Stimulated activated CD4-positive, alpha-beta T cell treated with anti-CD3 and anti-CD28 coated beads, Interleukin-1b, Interleukin-23, amount 100 ng/mL, for 1 hour (primary cell): ENCODE measurements at places on chromosomes 12 and 14.

- DNase-seq: no peak
These were observed 265.3 kb upstream of the PRICKLE1 start for GRCh38 chr12:42854826-42855225.

- no peak for DNase-seq
These were observed 1.3 kb upstream of the FOXG1 start for GRCh38 chr14:28765169-28765830.

GRCh38 chr14:30872602-30873001 lies 1.8 kb upstream of the COCH start:
- DNase-seq: no peak

DNA sequence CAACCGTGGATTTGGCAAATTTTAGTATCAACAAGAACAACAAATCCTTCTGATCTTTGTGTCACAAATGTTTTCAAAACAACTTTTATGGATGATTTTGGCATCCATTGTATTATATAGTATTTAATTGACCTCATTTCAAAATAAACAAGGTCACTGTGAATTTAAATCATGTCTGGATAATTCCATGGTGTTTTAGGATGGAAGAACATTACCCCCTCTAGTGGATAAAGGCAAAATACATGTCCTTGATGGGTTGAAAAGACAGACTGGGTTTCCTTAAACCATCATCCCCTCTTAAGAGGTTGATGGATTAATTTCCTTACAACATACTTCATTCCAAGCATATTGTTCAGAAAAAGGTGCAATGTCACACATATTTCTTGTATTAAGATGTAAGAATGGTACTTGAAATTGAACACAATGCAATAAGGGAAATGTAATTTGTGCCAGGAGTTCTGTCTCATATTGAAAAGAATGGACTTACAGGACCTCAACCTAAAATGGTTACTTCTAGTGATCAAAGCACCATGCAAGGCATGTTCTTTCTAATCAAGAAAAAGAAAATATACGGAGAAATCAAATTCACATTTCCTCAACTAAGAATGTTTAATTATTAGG lies 352.0 kb downstream of the BCAT1 start:
- DNase-seq: no peak

DNA sequence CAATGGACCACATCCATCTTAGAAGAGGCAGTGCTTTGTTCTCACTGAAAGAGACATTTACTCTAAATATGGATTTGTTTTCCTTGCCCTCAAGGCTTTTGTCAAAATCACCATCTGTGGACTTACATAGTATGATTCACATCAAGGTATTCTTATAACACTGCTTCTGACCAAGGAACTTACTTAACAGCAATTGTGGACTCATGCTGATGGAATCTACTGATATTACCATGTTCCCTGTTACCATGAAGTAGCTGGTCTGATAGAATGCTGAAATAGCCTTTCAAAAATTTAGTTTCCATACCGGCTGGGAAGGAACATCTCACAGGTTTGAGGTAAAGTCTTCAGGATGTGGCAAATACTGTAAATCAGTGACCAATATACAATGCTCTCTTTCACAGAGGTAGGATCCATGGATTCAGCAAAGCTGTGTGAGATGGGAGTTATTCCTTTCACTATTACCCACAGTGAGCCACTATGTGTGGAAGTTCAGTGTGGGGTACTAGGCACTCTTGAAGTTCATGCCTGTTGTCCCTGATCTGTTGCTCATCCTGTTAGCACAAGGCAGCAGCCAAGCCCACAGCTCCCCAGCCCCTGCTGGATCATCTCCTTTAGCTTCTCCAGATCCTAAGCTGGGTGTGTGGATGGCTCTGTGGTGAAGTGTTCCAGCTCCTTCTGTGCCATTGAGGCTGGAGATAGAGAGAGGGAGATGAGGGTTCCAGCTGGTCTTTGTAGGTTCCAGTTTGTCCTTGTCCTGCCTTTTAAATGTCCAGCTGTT lies 126.4 kb downstream of the ATP23 start:
- no peak for DNase-seq

DNA sequence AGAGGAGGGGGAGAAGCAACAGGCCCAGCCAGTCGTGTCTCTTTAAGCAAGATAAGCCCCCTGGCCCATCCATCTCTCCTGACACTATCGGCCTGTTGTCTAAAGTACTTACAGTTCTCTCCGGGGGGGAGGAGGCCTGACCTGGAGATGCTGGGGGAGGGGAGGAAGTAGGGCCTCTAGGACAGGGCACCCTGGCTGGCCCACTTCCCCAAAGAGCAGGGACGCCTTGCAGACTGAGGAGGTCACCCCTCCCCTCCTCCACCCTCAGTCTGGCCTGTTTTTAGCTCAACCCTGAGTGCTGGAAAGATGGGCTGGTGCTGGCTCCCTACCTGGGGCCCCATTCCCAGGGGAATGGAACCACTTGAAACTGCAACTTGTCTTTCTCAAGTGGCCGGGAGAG lies 70.3 kb downstream of the TBX5 start:
- no peak for DNase-seq

DNA sequence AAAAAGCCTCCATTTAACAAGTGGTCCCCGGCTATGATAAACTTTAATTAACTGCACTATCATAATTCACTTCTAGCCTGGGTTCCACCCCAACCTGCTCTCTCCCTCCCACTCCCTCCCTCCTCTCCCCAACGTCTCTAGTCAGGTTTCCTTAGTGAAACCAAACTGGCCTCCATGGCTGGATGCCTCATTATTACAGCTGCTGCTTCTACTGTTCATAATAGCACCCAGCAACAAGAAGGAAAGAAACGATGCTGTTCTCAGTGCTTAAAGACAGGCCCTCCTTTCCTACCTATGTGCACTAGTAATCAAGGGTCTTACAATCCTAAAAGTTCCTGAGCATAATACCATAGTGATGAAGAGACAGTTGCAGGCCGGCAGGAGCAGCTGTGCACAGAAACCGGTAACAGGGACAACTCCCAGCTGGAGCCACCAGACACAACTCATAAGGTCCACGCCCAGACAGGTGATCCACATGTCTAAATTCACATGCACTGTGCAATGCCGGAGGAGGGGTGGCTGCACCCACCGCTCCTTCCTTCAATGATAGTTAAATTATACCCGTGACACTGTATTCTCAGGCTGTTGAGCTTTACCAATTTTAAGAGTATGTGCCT lies 6.2 kb downstream of the IRF2BPL start:
- no peak for DNase-seq

DNA sequence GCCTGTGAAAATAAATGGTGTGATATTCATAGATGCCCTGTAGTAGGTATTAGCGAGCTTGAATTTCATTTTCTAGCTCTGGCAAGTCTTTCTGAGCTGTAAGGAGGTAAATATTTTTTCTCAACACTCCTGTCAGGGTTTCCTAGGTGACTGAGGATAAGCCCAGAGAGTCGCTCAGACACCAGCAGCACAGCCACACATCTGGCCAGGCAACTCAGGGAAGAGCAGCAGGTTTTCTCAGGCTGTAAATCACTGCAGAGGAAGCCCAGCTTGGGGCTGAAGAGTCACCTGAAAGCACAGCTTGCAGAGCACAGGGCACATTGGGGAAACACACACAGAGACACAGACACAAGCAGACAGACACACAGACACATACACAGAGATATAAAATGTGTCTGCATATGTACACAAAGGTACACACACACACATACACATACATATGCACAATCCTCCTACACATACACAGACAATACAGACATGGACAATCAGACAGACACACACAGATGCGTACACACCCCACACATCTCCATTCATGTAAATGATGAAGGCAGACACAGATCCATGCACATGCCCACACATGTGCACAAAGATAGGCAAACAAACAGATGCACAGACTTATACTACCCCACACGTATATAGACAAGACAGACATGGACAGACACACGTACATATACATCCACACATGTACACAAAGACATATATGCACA lies 232.0 kb upstream of the TMTC1 start:
- no peak for DNase-seq

DNA sequence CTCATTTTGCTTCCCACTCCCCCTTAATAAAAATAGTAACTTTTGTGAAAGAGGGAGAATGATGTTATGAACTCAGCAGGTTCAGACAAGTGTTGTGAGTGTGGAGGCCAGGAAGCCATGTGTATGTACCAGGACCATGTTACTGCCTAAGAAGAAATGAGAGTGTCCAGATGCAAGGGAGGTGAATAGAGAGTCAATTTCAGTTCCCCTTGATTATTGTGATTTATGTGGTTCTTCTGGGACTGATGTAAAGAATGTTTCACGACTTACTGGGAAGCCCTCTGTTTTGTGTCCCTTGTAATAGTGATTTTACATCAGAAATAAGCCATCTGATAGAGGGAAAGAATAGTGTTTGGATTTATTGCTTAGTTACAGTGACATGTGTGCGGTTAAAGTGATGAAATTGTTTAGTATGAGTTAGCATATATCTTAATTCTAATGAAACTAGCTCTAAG lies 32.5 kb downstream of the FBXO34 start:
- no peak for DNase-seq

DNA sequence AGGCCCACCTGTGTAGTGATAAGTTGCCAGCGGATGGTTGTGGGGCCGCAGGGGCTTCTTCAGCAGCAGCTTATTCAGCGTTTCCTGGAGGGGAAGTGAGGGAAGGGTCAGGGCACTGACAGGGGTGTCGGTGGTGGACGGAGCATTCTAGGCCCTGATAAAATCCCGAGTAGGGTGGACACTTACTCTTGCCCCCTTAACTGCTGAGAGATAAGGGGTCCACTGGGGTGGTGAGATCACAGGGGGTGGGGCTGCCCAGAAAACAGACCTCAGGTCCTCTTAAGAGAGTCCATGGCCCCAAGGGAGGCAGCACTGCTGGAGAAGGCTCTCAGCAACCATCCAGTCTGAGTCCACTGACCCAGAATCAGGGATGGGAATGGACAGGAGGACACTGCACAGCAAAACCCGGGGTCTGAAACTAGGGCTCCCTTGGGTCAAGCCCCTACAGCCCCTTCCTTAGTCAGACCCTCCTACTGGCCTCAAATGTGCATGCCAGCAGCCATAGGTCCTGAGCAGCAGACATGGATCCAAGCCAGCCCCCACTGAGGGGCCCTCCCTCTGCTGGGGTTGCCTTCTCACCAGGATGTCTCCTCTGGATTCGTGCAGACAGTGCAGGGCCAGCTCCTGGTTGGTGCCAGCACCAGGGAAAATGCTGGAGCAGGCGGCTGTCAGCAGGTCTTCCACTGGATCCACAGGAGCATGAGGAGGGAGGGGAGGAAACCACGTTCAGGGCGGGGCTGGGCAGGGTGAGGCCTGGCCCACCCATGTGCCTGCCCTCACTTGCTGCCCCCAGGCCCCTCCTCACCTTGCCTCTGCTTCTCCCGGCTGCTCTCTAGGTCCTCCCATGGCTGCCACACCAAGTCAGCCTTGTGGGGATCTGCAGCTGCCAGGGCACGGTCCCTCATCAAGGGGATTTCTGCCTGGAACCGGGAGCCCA lies 12.1 kb upstream of the PNMA1 start:
- DNase-seq: no peak

DNA sequence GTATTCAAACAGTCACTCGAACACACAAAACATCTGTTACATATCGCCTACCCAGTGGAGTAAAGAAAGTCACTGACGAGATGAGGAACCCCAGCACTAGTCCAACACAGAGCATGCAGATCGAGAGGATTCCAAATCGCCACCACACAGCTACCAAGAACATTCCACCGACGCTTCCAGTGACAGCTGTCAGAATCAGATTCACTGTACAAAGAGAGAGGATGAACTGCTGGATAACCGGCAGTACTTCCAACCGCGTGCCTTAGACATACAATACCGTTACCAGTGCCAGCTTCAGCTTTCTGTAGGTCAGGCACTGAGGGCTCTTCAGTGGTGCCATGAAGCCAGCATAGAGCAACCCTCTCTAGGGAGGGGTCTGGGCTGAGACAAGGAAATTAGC lies 34.5 kb downstream of the TM7SF3 start:
- DNase-seq: no peak

GRCh38 chr12:18811273-18811672 lies 73.4 kb downstream of the CAPZA3 start:
- DNase-seq: no peak

DNA sequence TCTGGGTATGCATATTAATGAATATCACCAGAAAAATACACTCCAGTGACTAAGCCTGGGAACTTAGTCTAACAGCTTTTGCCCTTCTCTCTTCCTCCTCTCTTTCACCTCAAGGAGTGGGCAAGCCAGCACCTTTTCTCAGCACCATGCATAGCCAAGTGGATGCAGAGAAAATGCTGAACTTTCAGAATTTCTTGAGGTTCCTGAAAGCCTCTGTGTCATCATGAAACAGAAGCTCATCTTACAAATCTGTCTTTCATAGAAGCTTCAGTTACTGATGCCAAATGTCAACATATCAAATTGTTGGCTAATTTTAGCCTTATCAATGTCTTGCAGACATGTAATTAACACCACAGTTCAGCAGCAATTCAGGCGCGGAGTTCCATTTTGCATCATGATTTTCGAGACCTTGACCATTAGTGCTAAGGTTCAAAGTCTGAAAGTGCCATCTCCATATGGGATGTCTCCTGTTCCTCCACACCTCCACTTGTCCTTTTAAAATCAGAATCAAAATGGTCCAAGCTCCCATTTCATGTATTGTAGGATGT lies 51.1 kb upstream of the RPH3A start:
- DNase-seq: no peak

DNA sequence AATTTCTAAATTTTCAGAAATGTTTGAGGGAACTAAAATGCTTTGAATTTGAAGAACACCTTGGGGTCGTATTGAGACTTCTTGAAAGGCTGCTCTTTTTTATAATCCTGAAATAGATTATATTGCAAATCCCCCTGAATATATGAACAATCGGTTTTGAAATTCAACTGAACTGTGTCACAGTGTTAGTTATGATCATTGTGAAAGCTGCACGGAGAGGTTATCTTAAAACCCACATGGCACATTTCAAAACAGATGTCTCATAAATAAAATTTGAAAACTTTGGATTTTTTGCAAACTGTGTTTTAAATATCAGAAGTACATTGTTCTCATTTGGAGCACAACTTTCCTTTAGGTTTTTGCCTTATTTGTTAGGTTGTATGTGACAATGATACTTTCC lies 218.4 kb downstream of the TMEM117 start:
- DNase-seq: no peak

GRCh38 chr12:107843351-107844311 lies 69.1 kb downstream of the ASCL4 start:
- DNase-seq: no peak

- DNase-seq: no peak
These were observed 3.6 kb upstream of the CDK17 start for GRCh38 chr12:96403870-96404269.

- DNase-seq: no peak
These were observed 24.9 kb upstream of the CEBPE start for GRCh38 chr14:23143911-23144310.
